ENCODE measurements at places on chromosomes 3 and 15. TPM values are rescaled to one million over a fixed set of nuclear protein-coding genes. Genes with fewer than 3 reads are reported as not detected.

- no peaks in the 10 kb centered on the region for H3K27me3 ChIP-seq
- no peaks in the 10 kb centered on the region for H3K4me1 ChIP-seq
- no peak overlapping the region for H3K4me3 ChIP-seq
- no peaks in the 10 kb centered on the region for H3K36me3 ChIP-seq
- H3K27ac ChIP-seq = no peak overlapping the region
These were observed 55.9 kb upstream of the SLC6A1 start for GRCh38 chr3:10936686-10937085.

- no peaks in the 10 kb centered on the region for H3K27me3 ChIP-seq
- H3K36me3 ChIP-seq = no peaks in the 10 kb centered on the region
- no peak overlapping the region for H3K4me3 ChIP-seq
- no peak overlapping the region for H3K27ac ChIP-seq
- H3K4me1 ChIP-seq = no peaks in the 10 kb centered on the region
These were observed 42.0 kb upstream of the TP63 start for GRCh38 chr3:189589179-189589569.

DNA sequence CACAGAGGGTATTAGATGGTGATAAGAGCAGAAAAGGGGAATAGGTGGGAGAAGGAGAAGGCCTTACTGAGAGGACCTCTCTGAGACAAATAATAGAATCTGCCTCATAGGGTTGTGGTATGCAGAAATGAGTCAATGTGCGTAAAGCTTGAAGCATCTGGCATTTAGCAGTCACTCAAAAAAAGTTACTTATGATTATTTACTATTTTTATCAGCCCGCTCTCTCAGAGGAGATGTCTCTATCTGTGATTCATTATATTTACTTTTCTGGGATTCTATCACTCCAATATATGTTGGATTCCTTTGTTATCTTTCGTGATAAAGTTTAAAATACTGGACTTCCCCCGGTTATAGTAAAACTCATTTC, 4.6 kb upstream of the TM4SF1 start:
- H3K36me3 ChIP-seq = no peaks in the 10 kb centered on the region
- H3K4me1 ChIP-seq = peaks cover 7% of the 10 kb centered on the region
- H3K27ac ChIP-seq = no peak overlapping the region
- no peaks in the 10 kb centered on the region for H3K27me3 ChIP-seq
- no peak for DNase-seq

- no peak for DNase-seq
- peaks cover 35% of the 10 kb centered on the region for H3K36me3 ChIP-seq
- H3K27ac ChIP-seq = no peak overlapping the region
- no peaks in the 10 kb centered on the region for H3K27me3 ChIP-seq
- no peak overlapping the region for H3K4me3 ChIP-seq
These were observed 3.6 kb upstream of the CHD2 start for GRCh38 chr15:92896561-92896960.

The PLA2G4D gene
- polyA plus RNA-seq = not detected

- no peaks in the 10 kb centered on the region for H3K36me3 ChIP-seq
- no peak overlapping the region for H3K27ac ChIP-seq
- H3K4me1 ChIP-seq = no peaks in the 10 kb centered on the region
- H3K27me3 ChIP-seq = no peaks in the 10 kb centered on the region
- H3K4me3 ChIP-seq = no peak overlapping the region
These were observed 202.5 kb upstream of the PDZRN3 start for GRCh38 chr3:73827204-73827603.

DNA sequence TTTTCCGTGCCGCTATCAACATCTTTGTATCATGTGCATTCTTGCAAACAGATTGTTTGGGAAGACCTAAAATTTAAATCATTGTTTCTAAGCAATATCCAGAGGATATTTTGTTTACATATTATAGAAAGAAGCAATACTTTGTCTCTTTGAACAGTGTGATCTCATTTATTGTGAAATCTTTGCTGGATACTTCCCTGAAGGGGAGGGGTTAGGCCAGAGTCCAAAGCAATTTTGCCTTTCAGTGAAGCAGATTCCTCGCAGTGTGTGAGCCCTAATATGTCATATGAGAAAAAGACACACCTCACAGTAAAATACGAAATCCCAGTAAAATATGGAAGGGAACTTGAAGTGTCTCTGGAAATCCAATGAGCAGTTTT, 158.7 kb upstream of the SLCO3A1 start:
- DNase-seq = peak; percentile 46
- no peaks in the 10 kb centered on the region for H3K27me3 ChIP-seq
- peak overlapping the region; percentile 64 for H3K27ac ChIP-seq
- no peaks in the 10 kb centered on the region for H3K36me3 ChIP-seq
- peak overlapping the region; percentile 9 for H3K4me3 ChIP-seq
- no peaks in the 10 kb centered on the region for H3K4me1 ChIP-seq

The CD86 gene
- polyA plus RNA-seq = 2.3 TPM

GRCh38 chr15:82968066-82968465, 15.5 kb upstream of the HOMER2 start:
- H3K36me3 ChIP-seq = no peaks in the 10 kb centered on the region
- no peak for DNase-seq
- H3K27ac ChIP-seq = no peak overlapping the region
- H3K27me3 ChIP-seq = no peaks in the 10 kb centered on the region
- peaks cover 29% of the 10 kb centered on the region for H3K4me1 ChIP-seq
- H3K4me3 ChIP-seq = no peak overlapping the region

- H3K36me3 ChIP-seq = no peaks in the 10 kb centered on the region
- H3K4me3 ChIP-seq = no peak overlapping the region
- H3K4me1 ChIP-seq = no peaks in the 10 kb centered on the region
- H3K27me3 ChIP-seq = no peaks in the 10 kb centered on the region
- H3K27ac ChIP-seq = peak overlapping the region; percentile 73
- DNase-seq = no peak
These were observed 61.5 kb downstream of the IQSEC1 start for GRCh38 chr3:13011573-13012220.

DNA sequence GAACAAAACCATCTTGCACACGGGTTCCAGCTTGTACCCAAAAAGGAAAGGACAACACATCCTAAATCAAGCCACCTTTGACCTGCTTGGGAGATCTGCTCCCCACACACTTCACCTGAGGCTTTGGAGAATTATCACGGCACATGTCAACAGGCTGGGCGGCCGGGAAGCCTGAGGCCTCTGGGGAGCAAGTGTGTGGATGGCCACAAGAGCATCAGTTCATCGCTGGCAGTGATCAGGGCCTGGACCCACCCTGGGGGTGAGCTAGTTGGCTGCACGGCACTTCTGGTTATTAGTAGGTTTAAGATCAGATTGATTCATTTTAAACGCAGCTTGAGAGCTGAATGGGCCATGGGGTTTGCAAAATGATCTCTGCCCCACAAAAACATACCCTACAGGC, 108.5 kb downstream of the CHSY1 start:
- H3K36me3 ChIP-seq = no peaks in the 10 kb centered on the region
- no peak for DNase-seq
- no peak overlapping the region for H3K27ac ChIP-seq
- H3K4me3 ChIP-seq = no peak overlapping the region
- H3K4me1 ChIP-seq = no peaks in the 10 kb centered on the region

- H3K27ac ChIP-seq = no peak overlapping the region
- peaks cover 5% of the 10 kb centered on the region for H3K4me1 ChIP-seq
- H3K4me3 ChIP-seq = no peak overlapping the region
- no peaks in the 10 kb centered on the region for H3K27me3 ChIP-seq
- H3K36me3 ChIP-seq = peaks cover 3% of the 10 kb centered on the region
- DNase-seq = no peak
These were observed 7.0 kb downstream of the MAPKAPK3 start for GRCh38 chr3:50623840-50624474.

DNA sequence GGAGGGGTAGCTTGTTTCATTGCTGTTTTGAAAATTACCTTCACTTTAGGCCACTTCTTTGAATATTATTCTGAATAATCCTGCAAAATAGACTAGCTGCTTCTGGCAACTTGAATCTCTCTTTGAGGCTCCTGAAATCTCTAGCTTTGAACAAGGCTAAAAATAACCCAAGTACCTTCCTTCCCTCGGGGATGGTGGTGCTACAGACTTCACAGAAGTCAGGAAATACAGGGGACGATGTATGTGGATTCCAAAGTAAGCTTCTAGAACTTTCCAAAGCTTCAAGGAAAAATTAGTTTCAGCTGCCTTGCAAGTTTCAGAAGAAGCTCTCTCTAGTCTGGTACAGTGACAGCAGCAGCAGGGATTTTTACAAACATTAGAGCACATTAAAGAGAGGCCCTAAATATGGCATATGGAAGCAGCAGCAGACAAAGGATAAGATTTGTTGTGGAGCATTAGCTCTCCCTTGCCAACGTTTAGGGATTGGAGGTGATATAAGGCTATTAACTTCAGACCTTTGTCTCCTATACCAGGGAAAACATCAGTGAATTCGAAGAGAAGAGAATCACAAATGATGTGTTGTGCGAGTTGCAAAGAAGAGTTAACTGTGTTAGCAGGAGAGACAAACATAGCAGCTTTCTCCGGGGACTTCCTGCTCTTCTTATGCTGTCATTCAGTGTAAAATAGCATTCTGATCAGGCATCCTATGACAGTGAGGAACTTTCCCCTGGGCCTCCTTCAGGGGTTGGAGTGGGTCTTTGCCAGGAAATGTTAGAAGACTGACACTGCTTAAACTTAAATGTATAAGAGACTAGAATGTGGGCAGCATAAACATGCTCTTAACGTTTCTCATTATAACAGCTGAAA, 783.0 kb upstream of the ARPP21 start:
- no peak for DNase-seq
- H3K4me1 ChIP-seq = no peaks in the 10 kb centered on the region
- H3K27ac ChIP-seq = no peak overlapping the region
- H3K36me3 ChIP-seq = no peaks in the 10 kb centered on the region
- no peaks in the 10 kb centered on the region for H3K27me3 ChIP-seq

The SNAP23 gene
- polyA plus RNA-seq = 19.3 TPM

The RTP3 gene
- 61.7 TPM for polyA plus RNA-seq

DNA sequence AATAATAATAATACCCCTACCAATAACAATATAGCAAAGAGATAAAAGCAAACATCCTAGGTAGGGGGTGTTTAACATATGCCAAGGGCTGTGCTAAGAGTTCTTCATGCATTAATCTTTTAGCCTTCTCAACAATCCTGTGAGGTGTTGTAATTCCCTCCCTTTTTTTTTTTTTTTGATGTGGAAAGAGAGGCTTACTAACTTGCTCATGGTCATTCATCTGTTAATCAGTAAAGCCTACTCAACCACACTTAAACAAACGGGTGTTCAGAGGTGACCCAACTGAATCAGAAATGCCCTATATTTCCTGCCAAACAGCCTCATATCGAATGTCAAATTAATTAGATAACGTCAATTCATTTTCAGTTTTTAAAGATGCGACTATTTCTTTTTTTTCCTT, 232.1 kb downstream of the CTNNB1 start:
- no peaks in the 10 kb centered on the region for H3K4me1 ChIP-seq
- DNase-seq = no peak
- H3K4me3 ChIP-seq = no peak overlapping the region
- H3K27ac ChIP-seq = no peak overlapping the region
- no peaks in the 10 kb centered on the region for H3K36me3 ChIP-seq
- no peaks in the 10 kb centered on the region for H3K27me3 ChIP-seq

The ZBTB47 gene
- polyA plus RNA-seq = 0.42 TPM

The GREM1 gene
- 0.46 TPM for polyA plus RNA-seq

The TMOD3 gene
- 7.2 TPM for polyA plus RNA-seq

- DNase-seq = no peak
- no peaks in the 10 kb centered on the region for H3K36me3 ChIP-seq
- H3K4me1 ChIP-seq = no peaks in the 10 kb centered on the region
- H3K27ac ChIP-seq = no peak overlapping the region
- no peak overlapping the region for H3K4me3 ChIP-seq
These were observed 138.4 kb downstream of the FAM43A start for GRCh38 chr3:194824100-194824499.

- H3K4me1 ChIP-seq = peaks cover 8% of the 10 kb centered on the region
- no peak for DNase-seq
- H3K4me3 ChIP-seq = no peak overlapping the region
- H3K27ac ChIP-seq = no peak overlapping the region
- H3K36me3 ChIP-seq = no peaks in the 10 kb centered on the region
These were observed 412.0 kb downstream of the FHIT start for GRCh38 chr3:60839246-60839645.

The FAM81A gene
- polyA plus RNA-seq = 0.09 TPM

GRCh38 chr15:61755467-61755866, 304.8 kb downstream of the VPS13C start:
- H3K36me3 ChIP-seq = no peaks in the 10 kb centered on the region
- no peaks in the 10 kb centered on the region for H3K4me1 ChIP-seq
- DNase-seq = no peak
- no peaks in the 10 kb centered on the region for H3K27me3 ChIP-seq
- no peak overlapping the region for H3K4me3 ChIP-seq
- H3K27ac ChIP-seq = no peak overlapping the region

DNA sequence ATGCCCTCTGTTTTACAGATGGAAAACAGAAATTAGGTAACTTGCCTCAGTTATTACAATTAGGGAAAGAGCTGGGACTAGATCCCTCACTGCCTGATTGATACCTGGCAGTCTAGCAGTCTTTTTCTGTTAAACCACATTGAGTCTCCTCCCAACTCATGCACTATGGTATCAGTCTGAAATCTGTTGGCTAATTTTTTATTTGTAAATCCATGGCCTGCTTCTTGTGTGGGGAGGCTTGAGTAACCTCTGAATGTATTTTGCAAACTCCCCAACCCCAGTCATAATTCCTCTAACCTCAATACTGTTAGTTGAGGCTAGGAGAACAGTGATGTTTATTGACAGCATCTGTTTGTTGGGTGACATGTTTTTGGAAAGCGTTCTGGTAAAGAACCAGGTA, 35.9 kb downstream of the TMOD3 start:
- H3K36me3 ChIP-seq = peaks cover 1% of the 10 kb centered on the region
- H3K27ac ChIP-seq = no peak overlapping the region
- peaks cover 5% of the 10 kb centered on the region for H3K4me1 ChIP-seq
- no peak for DNase-seq
- no peak overlapping the region for H3K4me3 ChIP-seq

DNA sequence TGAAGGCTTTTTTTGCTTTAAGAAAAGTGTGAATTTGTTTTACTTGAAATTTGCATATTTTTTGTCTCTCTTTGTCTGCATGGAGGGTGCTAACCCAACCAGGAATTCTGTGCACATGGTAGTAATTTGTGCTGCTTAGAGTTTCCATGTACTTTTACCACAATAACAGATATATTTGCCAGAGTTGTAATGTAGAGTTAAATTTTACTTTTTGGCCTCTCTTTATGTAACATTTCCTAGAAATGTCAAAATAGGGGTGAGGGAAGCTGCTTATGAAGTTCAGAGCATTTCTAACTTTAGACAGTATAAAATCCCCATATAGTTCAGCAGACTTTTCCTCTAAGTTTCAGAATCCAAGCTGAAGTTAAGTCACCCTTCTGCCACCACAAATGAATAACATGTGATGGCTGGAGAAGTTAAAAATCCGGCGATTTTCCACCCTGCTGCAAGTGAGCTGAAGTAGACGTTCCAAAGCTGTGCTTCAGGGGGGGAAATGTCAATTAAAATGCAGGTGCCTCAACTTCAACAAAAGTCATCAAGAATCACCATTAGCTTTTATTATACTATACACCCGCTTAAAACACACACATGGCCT, 385.7 kb upstream of the NR2F2 start:
- DNase-seq = no peak
- H3K4me3 ChIP-seq = no peak overlapping the region
- no peaks in the 10 kb centered on the region for H3K4me1 ChIP-seq
- no peaks in the 10 kb centered on the region for H3K27me3 ChIP-seq
- H3K36me3 ChIP-seq = no peaks in the 10 kb centered on the region
- no peak overlapping the region for H3K27ac ChIP-seq

The CRBN gene
- 32.5 TPM for polyA plus RNA-seq

All from liver (tissue), 10 donors.